ENCODE measurements at places on chromosomes 5 and 9. TPM values are rescaled to one million over a fixed set of nuclear protein-coding genes. Genes with fewer than 3 reads are reported as not detected.

Gene LCN6
- not detected for total RNA-seq

- DNase-seq, result no peak
Measured at GRCh38 chr5:68122439-68123328, 92.9 kb upstream of the PIK3R1 start.

Gene ZNF879
- 1.9 TPM for total RNA-seq

GRCh38 chr9:35313916-35314315 lies 152.1 kb downstream of the UNC13B start:
- DNase-seq, result peak; percentile 87

- DNase-seq, result no peak
Measured at GRCh38 chr5:171820561-171820960, 34.9 kb downstream of the SMIM23 start.

- DNase-seq, result no peak
Measured at GRCh38 chr9:90975781-90976538, 174.3 kb downstream of the SYK start.

DNA sequence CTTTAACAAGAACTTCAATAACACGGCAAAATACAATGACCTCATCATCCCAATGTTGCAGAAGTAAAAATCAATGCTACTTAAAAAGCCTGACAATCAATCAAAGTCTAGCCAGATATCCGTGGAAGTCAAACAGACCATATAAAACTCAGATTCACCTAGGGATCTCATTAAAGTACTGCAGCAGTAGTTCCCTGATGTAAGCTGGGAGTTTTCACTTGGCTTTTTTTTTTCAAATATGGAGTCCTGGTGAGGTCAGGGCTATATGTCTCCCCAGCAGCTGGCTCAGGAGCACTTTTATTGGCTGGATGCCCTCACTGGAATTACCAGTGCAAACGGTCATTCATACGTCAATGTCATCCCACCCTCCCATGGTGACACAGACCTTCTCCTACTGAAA lies 220.6 kb upstream of the SLC30A5 start:
- DNase-seq, result no peak

- DNase-seq, result peak; percentile 2
Measured at GRCh38 chr5:180718810-180719453, 20.9 kb downstream of the OR2Y1 start.

Measured in astrocyte (in vitro differentiated cells and primary cell).